ENCODE measurements at places on chromosomes 3 and 15. TPM values are rescaled to one million over a fixed set of nuclear protein-coding genes. Genes with fewer than 3 reads are reported as not detected.
A peak's percentile ranks its signal among the peaks of the same experiment; 100 is the strongest.

DNA sequence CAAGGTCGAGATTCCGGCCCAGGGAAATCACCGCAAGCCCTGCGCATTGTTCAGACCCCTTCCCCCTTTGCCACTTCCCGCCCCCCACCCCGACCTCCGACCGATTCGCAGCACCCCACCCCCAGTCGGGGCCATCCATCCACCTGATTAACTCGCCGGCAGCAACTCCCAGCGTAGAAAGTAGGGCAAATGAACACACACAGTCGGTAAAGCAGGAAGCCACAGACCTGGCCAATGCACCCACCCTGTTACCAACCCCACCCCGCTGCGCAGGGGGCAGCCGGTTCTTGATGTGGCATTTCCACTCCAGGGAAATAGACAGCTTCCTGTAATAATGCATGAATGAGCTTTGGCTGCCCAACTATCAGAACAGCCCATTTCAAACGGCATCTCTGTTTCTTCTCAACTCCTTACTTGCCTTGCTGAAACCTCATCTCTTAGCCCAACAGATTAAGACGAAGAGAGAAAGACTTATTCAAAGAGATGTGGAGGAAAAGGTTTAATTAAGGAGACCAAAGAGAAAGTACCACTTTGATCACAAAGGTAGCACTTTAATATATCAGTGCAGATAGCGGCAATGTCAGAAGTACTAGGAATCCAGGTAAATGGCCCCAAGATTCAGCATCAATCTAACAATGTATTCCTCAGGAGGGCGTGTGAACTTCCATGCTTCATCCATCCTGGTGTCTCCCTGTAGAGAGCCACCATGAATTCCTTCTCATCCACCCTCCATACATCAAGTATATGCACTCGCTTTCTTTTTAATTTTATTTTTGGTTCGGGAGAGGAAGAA is 1.9 kb downstream of the TNIK start:
- peak; percentile 65 for DNase-seq

DNA sequence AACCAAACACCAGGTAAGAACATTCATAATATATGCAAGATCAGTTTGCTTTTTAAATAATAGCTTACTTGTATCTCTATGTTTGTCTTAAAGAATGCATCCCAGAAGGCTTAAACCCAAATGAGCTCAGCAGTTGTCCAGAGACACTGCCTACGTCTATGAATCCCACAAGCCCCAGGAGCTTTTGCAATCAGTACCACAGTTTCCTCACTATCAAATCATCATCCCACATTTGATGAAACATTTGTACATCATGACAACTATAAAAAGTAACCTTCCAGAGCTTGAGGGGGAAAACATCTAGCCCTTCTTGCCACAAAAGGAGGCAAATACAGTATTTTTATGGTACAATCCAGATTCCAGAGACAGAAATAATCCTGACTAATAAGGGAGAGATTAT is 63.7 kb downstream of the ATP8B4 start:
- peak; percentile 79 for DNase-seq

GRCh38 chr3:172111163-172111562 is 71.8 kb downstream of the FNDC3B start:
- DNase-seq = no peak

MUC13 gene
- total RNA-seq = not detected

GRCh38 chr3:81891055-81891895 is 129.8 kb upstream of the GBE1 start:
- DNase-seq = no peak

NOX5 gene
- total RNA-seq = 1.1 TPM

DNA sequence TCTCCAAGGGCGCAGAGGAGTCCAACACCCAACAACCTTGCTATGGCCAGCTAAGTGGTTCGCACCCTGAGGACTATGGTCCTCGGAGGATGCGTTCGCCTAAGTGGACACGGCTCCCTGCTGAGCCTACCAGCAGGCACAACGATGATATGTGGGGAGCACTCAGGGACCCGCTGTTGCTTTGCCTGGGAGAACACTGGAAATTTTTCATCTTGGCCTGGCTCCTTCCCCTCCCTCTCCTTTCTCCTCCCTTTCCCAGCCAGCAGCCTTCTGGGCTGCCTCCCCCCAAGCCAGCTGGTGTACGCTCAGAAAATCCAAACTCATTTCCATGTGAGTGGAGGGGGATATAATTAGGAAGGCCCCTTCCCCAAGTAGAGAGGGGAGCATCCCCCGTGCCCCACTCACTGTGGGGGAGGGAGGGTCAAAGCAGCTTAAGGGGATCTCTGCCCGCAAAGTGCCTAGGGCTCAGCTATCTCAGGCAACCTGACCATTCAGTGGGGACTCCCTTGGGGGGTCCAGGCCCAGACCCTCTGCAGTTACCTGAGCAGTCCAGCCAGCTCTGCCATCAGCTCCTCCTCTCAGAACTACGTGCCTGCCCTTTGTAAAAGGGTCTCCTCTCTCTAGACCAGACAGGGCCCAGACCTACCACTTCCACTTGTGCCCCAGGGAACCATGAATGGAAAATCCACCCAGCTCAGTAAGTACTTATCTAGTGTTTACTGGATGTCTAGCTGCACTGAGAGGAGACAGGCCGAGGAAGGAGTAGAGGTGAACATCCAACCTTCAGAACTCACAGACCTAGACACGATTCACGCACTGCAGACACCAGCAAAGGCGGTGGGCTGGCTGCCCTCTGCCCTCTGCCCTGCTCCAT is 742 bp upstream of the SEMA7A start:
- no peak for DNase-seq

SMCO1 gene
- 0.05 TPM for total RNA-seq

CXCR6 gene
- not detected for total RNA-seq
